ENCODE measurements at places on chromosomes 11 and 22. TPM values are rescaled to one million over a fixed set of nuclear protein-coding genes. Genes with fewer than 3 reads are reported as not detected.

- no peak for DNase-seq
These were observed 6.3 kb downstream of the INPPL1 start for GRCh38 chr11:72230764-72231365.

DNA sequence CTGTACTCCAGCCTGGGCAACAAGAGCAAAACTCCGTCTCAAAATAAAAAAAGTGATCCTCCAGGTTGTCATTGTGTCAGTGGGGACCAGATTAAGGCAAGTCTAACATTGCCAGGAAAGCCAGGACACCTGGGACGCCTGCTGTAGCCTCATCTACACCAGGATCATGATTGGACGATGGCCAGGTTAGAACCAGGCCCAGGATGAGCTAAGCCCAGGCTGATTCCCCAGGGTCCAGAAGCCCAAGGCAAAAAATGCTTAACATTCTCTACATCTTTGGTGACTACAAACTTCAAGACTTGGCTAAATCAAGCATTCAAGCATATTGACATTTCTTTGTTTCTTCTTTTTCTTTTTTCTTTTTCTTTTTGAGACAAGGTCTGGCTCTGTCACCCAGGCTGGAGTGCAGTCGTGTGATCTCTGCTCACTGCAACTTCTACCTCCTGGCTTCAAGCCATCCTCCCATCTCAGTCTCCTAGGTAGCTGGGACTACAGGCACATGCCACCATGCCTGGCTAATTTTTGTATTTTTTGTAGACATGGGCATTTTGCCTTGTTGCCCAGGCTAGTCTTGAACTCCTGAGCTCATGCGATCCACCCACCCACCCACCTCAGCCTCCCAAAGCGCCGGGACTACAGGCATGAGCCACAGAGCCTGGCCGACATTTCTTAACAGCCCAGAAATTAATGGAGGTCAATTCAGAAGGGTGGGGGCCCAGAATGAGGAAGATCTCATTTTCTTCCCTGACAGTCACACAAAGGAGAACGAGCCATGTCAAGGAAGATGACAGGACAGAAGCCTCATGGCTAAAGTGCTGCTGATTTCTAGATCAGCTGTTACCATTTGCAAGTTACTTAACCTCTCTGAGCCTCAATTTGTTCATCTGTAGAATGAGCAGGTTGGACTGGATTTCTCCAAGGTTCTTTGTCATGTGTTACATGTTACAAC lies 12.5 kb upstream of the PTPRJ start:
- no peak for DNase-seq

- DNase-seq, result no peak
These were observed 58.3 kb downstream of the PRR5L start for GRCh38 chr11:36354221-36355003.

GRCh38 chr22:44625981-44626687 lies 75.9 kb upstream of the PRR5 start:
- peak; percentile 76 for DNase-seq

DNA sequence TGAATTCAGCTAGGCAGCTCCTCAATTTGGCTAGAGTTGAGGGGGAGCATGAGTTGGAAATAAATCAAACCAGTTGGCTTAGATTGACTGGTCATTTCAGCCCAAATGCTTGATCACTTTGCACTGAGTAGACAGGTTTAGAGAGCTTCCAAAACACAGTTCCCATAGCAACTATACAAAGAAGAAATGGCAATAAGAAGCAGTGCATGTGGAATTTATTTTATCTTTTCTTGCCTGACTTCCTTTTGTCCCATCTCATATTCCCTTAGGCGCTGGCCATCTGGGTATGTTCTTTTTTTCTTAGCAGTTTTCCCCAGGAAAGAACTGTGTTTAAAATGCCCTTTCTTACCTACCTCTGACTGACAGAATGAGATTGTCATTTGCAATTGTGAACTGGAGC lies 38.7 kb upstream of the C11orf87 start:
- no peak for DNase-seq

DNA sequence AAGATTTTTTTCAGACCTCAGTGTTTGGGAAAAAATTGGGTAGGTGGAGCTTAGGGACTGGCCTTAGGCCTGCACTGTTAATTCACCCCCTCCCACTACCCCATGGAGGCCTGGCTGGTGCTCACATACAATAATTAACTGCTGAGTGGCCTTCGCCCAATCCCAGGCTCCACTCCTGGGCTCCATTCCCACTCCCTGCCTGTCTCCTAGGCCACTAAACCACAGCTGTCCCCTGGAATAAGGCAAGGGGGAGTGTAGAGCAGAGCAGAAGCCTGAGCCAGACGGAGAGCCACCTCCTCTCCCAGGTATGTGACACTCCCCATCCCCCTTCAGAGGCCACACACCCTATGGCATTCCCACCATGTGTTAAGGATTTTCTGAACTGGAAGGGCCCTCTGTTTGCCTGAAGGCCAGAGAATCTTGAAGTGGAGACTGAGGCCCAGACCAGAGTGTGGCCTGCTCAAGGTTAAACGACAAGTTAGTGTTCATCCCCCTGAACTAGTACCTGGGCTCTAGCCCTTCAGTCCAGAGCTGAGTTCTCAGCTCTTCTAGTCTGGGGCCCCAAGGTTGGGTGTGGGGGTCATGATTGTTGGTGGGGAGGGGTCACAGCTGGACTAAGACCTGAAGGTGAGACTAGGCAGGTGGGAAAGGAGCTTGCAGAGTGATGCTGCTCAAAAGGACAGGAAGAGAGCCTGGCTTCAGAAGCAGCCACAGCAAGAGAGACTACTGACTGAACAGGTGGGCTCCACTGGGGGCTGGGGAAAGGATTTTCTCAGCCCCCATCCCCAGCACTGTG lies 2.3 kb upstream of the FOLR1 start:
- DNase-seq, result no peak

DNA sequence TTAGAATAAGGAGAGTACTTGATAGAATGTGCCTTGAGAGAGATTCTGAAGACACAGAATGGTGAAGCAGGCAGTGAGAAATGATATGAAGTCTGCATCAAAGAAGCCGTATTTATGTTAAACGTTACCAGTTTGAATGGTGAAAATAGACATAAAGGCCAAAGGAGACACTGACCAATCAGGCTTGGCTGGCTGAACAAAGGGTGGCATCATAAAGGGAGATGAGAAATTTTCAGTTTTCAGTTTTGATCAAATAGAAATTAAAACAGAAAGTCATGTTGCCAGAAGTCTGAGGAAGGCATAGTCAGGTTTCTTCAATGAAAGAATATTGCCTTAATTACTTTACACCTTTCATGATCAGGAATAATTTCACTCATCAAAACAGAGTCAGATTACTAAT lies 6.6 kb downstream of the OR51F1 start:
- no peak for DNase-seq

DNA sequence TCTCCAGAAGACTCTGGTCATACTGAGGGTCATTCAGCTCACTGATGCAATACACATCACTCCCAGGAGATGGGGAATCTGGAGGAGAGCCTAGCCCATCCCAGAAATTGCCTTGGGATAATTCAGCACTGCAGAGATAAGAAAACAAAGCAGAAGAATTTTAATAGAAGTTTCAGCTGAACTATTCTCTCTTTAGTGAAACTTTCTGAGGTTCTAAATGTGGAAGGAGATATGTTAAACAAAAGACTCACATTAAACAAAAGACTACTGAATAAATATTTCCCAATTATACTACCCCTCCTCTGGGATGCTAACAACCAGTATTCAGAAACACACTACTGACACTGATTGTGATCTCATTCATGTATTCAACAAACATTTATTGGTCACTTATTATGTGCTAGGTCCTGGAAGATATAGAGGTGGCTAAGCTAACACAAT lies 47.8 kb downstream of the C2CD3 start:
- DNase-seq, result no peak

DNA sequence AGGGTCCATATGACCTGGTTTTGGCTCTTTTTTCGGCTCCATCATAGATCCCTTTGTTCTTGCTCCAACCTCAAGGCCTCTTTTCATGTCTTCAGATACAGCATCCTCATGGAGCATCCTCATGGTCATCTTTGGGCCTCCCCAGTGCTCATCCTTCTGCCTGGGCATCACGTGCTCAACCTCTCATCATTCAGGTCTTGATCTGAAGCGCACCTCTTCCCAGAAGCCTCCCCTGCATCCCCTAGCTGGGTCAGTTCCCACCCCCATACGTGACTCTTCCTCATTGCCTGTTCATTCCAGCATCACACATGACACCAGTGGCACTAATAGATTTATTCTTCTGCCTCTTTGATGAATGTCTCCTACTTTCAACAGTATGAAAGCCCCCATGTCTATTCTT lies 192.2 kb downstream of the MIAT start:
- no peak for DNase-seq

DNA sequence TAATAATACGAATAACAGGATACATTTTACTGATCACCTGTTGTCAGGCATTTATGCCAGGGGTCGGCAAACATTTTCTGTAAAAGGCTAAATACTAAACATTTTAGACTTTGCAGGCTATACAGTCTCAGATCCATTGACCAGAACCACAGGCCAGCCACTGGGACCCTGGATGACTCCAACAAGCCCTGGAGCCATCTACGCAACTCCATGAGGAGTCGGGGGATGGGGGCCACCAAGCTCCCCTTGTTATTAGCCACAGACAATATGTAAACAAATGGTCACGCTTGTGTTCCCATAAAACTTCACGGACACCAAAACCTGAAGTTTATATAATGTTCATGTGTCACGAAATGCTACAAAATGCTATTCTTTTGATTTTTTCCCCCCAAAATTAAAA lies 54.4 kb upstream of the EMID1 start:
- no peak for DNase-seq

- DNase-seq, result peak; percentile 10
These were observed 689 bp downstream of the RAB39A start for GRCh38 chr11:107928767-107929507.

DNA sequence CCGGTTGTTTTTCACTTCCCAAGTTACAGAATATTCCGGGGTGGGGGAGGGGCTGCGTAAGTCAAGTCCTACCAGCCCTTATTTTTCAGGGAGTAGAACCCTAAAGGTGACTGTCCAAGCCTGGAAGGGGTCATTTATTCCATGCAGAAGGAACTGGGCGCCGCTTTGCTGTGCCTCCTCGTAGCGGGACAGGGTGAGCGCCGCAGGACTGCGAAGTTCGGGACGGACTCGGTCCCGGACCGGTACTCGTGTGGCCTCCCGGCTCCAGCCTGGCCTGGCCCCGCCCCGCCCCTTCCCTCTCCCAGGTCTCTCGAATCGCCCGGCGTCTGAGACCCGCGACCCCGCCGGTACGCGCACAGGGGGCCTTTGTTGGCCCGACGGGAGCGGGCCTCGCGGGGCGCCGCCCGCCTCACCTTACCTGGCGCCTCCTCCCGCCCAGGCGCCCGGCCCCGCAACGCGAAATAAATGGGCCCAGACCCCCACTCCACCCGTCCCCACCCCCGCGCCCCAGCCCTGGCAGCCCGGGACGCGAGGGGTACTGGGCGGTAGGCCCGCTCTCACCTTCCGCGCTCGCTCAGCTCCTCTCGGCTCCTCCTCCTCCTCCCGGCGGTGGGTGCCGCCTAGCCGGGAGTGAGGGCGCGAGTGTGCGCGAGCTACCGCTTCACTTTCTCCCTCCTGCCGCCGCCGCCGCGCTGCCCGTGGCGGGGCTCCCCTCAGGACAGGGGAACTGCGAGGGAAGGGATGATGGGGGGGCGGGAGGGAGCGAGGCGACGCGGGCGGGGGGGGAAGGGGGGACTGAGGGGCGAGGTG lies 698 bp downstream of the PAK1 start:
- peak; percentile 65 for DNase-seq

DNA sequence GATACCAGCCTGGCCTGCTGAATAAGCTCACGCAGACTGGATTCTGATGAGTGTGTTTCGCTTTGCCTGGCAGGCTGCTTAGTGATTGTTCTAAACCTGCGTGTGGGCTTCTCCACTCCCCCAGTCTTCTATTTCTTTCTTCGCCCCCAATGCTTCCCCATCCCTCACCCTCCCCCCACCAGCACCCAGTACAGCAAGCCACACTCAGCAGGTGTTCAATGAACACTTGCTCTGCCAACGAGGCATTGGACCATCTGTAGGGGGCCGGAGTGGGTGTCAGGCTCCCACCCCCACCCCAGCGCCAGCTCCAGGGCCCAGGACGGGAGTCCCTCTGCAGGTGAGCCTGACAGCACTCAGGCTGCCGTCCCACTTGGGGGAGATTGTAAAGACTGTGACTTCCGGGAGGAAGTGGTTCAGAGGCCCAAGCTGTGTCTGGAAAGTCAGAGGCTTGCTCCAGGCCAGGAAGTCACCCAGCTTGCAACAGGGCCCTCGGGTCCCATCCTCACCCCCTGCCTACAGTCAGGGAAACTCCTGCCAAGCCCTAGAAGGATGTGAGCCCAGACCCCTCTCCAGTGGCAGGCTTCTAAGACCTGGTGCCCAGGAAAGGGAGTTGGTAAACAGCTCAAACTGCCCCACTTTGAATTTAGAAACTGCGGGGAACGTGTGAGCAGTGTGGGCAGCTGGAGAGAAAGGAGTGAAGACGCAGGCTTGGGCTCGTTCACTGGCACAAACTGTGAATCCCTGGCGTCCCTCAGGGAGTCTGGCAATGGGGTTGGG lies 66.3 kb upstream of the PRDM11 start:
- peak; percentile 51 for DNase-seq

- DNase-seq, result no peak
These were observed 792 bp downstream of the RBMXL2 start for GRCh38 chr11:7089328-7090251.

GRCh38 chr11:110909336-110909735 lies 197.1 kb upstream of the ARHGAP20 start:
- no peak for DNase-seq

DNA sequence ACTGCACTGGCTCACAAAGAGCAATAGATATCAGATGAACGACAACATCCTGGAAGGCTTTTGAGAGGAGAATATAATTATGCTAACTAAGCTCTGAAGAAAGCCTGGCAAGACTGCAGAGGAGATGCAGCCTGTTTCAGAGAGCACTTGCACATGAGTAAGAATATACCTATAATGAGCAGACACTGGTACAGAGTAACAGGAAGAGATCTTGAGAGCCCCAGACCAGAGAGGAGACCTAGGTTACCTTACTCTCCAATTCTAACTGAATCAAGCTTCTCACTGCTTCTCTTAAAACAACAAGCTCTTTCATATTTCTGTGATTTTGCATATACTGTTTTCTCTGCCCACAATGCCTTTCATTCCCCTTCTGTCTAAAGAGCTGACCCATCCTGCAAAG lies 66.5 kb downstream of the FAM168A start:
- DNase-seq, result no peak

The LRRC10B gene
- not detected for total RNA-seq

The SAA4 gene
- total RNA-seq, result not detected

The TEX12 gene
- total RNA-seq, result not detected

The GGT5 gene
- 12.3 TPM for total RNA-seq

The PVALB gene
- total RNA-seq, result not detected

The EML3 gene
- 61.1 TPM for total RNA-seq

The CHRNA10 gene
- 5.2 TPM for total RNA-seq

The OVCH2 gene
- not detected for total RNA-seq
